ENCODE measurements at places on chromosomes 7 and 10. TPM values are rescaled to one million over a fixed set of nuclear protein-coding genes. Genes with fewer than 3 reads are reported as not detected.

- DNase-seq = no peak
These were observed 197.3 kb downstream of the PRPF18 start for GRCh38 chr10:13784067-13784466.

DNA sequence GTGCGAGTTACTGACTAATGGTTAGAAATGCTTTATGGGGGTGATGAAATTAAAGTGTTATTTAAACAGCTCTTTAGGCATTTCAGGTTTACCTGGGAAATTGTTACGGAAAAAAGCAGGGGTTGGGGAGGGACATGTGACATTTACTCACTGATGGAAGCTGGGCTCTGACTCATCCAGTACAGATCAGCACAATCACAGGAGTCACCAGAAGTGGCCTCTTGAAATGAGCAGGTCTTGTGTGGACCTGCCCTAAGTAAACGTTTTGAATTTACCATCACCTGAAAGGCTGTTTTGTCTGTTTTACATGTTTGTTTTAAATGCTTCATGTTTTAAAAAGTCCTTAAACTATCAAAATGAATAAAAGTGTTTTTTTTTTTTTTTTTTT is 2.3 kb downstream of the GLRX3 start:
- DNase-seq = no peak

- DNase-seq = no peak
These were observed 183.2 kb upstream of the NEBL start for GRCh38 chr10:21080261-21080660.

GRCh38 chr10:71076473-71077142 is 135.8 kb upstream of the UNC5B start:
- DNase-seq = no peak

LIPF gene
- 0.47 TPM for polyA plus RNA-seq

OR2A42 gene
- 1.8 TPM for polyA plus RNA-seq

All from left kidney (tissue), 8 donors.